ENCODE measurements at places on chromosomes 12 and 14.

DNA sequence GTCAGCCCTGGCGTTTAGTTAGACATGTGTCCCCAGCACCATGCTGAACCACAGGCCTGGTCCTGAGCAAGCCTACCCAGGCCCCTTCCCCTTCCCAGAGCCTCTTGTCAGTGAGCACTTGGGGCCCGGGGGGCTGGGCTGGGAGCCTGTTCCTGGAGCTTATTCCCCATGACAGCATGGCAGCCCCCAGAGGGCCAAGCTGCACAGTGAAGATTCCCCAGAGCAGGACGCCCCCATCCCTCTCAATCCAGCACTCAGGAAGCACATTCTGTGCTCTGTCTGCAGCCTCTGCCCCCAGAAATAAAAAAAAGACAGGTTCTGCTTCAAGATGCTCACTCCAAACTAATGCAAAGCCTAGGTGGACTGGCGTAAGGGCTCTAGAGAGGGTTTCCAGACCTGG, 117.3 kb downstream of the LGMN start:
- DNase-seq = no peak

GRCh38 chr12:132423251-132423819, 66.6 kb upstream of the FBRSL1 start:
- DNase-seq = no peak

DNA sequence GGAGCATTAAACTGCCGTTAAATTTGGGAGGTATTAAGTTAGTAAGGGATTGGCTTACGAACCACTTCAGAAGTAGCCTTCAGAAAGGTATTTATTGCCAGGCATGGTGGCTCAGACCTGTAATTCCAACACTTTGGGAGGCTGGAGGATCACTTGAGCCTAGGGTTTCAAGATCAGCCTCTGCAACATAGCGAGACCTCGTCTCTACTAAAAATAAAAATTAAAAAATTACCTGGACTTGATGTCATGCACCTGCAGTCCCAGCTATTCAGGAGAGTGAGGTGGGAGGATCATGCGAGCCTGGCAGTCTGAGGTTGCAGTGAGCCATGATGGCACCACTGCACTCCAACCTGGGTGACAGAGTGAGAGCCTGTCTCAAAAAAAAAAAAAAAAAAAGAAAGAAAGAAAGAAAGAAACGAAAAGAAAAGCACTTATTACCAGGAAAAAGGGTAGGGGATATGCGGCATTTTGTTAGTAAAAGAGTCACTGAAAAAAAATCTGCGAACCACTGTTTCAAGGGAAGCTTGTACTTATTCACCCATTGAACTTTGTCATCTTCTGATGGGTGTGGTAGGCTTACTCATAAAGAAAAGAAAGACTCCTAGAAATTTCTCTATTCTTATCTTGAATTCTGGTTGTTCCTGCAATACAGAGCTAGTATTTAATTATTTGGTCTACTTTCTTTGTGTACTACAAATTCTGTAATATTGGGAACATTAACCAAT, 33.6 kb upstream of the PLEKHA5 start:
- no peak for DNase-seq

DNA sequence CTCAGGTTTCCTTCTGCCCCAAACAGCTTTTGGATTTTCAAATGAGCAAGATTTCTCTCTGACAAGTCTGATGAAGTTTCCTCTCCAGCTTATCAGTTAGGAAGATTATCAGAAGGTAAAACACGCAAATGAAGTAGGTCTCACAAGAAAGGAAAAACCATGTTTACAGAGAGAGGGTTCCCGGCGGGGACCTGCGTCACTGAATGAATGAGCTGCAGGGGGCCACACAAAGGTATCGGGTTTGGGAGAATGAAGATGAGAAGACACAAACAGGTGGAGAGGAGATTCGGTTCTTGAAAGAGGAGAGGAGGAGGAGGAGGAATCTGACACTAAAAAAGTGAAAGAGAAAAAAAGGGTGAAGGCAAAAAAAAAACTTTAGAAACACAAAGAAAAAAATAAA, 208.6 kb downstream of the CALM1 start:
- DNase-seq = no peak

DNA sequence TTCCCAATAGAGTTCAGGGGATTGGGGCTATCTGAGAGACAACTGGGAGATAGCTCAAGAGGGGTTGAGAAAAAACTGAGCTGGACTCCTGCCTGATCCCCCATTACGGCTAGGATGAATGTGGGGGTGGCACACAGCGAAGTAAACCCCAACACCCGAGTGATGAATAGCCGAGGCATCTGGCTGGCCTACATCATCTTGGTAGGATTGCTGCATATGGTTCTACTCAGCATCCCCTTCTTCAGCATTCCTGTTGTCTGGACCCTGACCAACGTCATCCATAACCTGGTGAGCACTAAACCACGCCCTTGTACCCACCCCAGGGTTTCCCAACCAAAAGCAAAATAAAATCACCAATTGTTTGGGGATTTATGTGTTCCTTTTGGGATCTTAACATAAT, 1.0 kb downstream of the ORMDL2 start:
- DNase-seq = no peak

- no peak for DNase-seq
Observed at GRCh38 chr12:76688631-76689030, 75.3 kb upstream of the ZDHHC17 start.

DNA sequence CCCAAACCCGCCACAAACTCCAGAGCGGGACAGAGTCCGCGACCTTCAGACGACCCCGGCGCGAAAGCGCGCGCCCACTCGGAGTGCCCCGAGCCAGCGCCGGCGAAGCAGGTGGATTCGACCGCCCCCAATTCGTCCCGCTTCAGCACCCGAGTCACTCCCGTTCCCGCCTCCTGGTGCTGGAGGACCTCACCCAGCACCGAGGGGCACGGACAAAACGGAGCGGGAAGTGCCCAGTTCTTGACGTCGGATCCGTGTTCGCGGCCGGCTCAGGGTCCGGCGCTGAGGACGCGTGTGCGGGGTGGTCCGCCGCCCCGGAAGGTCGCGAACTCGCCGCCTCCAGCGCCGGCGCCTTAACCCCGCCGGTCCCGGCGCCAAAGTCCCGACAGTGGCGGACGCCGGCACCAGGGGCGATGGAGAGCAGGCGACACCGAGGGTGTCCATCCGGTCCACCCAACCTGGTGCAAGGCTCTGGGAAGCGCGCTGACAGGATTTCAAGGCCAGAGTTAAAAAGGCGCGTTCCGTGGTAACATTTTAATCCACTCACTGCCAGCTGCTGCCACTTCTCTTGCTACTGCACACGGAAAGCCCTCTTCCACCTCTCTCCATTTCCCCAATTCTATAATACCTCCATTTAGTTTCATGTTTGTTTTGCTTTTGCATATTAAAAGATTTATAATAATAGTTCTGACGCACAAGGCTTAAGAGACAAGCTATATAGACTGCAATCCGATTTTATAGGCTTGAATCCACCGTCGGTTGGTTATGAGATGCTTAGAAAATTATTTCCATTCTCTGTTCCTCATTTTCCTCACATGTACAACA, 240.0 kb upstream of the CPNE8 start:
- no peak for DNase-seq

GRCh38 chr14:102821252-102821651, 44.0 kb downstream of the TRAF3 start:
- DNase-seq = no peak

GRCh38 chr14:79831195-79831892, 380.0 kb downstream of the DIO2 start:
- DNase-seq = no peak

GRCh38 chr12:57216014-57216911, at the start of gene NXPH4:
NXPH4 (plus strand) TSS chr12:57216794; CDS start chr12:57216970, 176 bp downstream.
- no peak for DNase-seq

- no peak for DNase-seq
Observed at GRCh38 chr12:104730763-104731162, 227.3 kb downstream of the SLC41A2 start.

- DNase-seq = no peak
Observed at GRCh38 chr12:116659771-116660481, 77.9 kb downstream of the SPRING1 start.

GRCh38 chr14:57405562-57405961, 15.2 kb downstream of the NAA30 start:
- no peak for DNase-seq

- DNase-seq = no peak
Observed at GRCh38 chr12:126212824-126213223, 1147.6 kb downstream of the AACS start.

DNA sequence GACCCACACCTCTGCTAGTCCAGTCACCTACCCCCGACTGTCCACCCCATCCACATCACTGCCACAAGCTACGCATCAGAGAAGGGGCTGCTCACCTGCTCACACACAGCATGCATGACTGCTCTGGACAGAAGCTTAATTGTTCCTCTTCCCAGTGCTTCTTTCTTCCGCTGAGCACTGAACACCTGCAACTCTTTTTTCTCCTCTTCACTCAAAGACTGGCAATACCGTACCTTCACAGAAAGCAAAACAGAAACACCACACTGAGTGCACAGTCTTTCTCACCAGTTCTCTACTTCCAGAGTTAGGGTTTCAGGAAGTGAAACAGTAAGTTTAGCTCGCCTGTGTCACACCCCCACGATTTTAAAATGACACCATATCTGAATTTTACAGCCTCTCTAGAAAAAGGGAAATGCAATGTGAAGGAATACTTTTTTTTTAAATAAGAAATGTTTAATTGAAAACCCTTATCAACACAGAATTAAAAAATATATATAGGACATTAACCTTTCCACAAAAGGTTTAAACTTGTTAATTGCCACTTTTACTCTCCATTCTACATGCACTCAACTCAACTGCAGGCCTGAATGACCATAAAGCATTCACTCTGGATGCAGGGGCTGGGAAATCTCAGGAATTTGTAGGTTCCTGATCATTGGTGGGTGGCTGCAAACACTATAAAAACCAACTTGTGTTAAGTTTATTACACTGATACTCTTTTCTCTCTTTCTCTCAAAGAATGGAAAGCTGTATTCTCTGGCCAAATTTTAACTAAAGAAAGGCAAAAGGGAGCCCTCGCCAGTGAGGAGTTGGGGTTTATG, 120.0 kb downstream of the PRICKLE1 start:
- no peak for DNase-seq

GRCh38 chr12:31118347-31119191, 44.9 kb downstream of the DDX11 start:
- no peak for DNase-seq

GRCh38 chr14:88191605-88192004, 131.5 kb downstream of the KCNK10 start:
- no peak for DNase-seq

GRCh38 chr12:112779181-112779580, 12.4 kb upstream of the RPH3A start:
- DNase-seq = no peak

- DNase-seq = no peak
Observed at GRCh38 chr12:6425590-6426531, 18.9 kb upstream of the CD27 start.

GRCh38 chr12:94603434-94604365, 46.7 kb downstream of the TMCC3 start:
- DNase-seq = no peak

- no peak for DNase-seq
Observed at GRCh38 chr12:110822821-110823415, 23.9 kb upstream of the CCDC63 start.

GRCh38 chr12:646442-647384, 16.5 kb downstream of the NINJ2 start:
- DNase-seq = no peak

DNA sequence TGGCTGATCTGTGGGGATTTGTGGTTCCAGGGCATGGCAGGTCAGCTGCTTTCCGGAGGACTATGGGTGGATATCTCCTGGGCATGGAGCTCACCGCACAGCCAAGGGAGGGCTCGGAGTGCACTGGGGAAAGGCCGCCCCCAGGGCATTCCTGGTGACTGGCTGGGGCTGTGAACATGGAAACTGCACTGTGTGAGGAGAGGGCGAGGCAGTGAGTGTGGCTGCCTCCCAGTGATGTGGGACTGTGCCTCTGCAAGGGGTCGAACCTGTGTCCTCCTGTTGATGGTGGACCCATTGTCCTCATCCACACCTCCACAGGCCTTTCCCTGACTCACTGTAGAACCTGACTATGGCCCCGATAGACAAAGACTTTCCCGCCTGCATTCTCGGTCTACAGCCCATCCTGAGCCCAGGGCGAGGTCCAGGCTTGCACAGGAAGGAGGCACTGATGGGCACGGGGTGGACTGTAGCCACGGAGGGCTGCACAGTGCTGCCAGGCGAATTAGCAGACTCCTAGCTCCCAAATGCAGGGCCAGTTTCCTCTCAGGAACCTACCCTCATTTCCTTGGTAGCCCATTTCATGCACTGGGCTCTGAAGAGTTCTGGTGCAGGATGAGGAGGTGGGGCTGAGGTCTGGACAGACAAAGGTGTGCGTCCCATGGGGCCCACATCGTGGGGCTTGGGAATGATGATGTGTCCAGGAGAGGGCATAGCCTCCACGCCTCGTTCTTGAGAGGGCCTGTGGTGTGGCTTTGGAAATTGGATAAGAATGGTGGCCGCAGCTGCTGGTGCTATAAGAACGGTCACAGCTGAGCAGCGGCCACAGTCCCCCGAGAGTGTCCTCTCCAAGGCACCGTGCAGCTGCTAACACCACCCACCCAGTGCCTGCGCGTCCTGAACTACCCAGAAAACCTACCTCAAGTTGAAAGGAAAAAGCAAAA, 415.1 kb downstream of the TMEM121 start:
- DNase-seq = no peak

- no peak for DNase-seq
Observed at GRCh38 chr12:50166799-50167048, 445 bp downstream of the CERS5 start.

- DNase-seq = no peak
Observed at GRCh38 chr12:89083491-89083890, 268.8 kb downstream of the DUSP6 start.

DNA sequence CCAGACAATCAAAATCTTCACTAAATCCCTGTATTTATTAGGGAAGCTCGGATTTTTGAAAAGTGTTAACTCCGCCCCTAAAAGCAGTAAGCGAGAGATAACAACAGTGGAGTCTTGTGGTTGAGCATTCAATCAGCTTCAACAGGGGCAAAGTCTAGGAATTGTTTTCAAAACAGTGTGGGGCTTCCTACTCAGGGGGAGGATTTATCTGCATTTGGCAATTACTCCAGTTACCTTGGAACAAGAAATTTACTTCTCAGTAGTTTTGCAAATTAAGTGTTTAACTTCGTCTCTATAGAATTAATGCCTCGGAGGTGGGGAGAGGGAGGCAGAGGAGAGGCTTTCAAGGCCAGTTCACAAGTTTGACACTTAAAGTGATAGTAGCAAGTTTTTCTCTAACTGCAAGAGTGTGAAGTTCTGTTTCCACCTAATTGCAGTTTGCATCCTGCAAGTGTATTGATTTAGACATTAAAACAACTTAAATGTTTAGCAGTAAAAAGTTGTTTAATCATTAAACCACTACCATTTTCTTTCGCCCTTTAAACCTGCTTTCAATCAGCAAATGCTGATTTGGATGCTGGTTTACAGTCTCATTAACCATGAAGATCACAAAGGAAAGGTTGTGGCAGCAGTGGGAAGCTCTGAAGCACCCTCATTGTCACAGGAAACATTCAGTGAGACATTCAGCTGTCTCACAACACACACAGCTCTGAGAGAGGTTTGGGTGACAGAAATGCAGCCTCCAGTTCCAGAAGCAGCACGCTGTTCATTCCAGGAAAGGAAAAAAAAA, 102.0 kb downstream of the HMGA2 start:
- DNase-seq = no peak

All from NCI-H2081 treated with DMSO at 0.1 percent for 48 hours (cell line).